ENCODE measurements at places on chromosomes 1 and 21.

DNA sequence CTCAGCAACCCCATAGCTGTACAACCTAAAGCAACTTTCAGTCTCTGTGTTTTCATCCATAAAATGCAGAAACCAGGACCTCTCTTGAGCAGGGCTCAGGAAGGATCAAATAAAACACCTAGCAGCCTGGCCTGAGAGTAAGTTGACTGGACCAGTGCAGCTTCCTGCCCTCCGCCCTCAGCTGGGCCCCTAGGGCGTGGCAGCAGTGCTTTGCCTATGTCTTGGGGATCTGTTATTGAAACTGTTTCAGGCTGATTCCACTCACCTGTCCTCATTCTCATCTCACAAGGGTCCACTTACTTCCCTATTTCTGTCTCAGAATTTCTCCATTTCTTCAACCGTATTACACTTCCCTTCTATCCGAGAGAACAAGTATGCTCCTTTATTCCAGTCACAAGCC, 17.3 kb downstream of the LRRC42 start:
- no peak for DNase-seq

GRCh38 chr1:220894025-220894923, 15.0 kb downstream of the HLX start:
- no peak for DNase-seq

- DNase-seq = peak; percentile 2
These were observed 41.2 kb upstream of the CFAP298 start for GRCh38 chr21:32653326-32653901.

DNA sequence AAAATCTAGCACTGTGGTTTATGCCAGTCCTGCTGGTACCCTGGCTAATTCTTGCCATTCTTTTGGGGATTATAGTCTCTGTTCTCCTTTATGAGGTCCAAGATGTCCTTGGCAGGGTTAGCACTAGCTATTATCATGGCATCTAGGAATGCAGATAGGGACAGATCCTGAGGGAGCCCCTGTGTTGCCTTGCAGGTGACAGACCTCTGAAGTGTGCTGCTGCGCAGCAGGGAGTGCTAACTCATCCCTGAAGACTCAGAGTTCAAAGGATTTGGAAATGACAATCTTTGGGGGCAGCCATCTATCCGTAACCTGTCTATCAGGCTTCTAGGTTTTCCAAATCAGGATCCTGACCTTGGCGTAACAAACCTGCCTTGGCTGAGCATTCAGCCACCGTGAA, 16.3 kb downstream of the ZFYVE9 start:
- no peak for DNase-seq

DNA sequence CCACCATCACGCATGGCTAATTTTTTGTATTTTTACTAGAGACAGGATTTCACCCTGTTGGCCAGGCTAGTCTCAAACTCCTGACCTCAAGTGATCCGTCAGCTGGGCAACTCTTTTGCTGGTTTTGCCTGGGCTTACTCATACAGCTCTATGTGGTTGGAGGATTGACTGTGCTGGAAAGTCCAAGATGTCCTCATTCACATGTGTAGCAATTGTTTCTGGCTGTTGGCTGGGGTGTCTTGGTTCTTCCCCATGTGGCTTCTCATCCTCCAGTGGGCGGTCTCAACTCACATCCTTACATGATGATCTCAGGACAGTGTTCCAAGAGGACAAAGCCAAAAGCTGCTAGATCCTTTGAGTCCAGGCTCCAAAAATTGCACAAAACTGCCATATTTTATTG, 53.3 kb downstream of the TEX35 start:
- peak; percentile 9 for DNase-seq

- DNase-seq = no peak
These were observed 899 bp downstream of the TOMM40L start for GRCh38 chr1:161226759-161227158.

DNA sequence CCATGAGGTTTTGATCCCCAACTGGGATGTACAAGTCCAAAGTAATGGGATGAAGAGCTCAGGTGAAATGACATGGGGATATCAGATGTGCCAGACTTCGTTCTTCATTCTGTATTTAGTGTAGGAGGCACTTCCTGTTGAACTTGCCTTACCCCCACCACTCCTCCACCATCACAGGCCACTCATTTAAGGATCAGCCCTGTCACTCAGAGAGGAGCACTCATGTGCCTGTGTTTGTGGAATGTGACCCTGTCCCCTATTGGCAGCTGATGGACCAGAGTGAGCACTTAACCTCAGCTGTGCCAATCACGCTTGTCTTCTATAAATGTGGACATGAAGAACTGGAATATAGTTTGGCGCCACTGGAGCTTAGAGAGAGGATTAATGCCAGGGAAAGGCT, 91.4 kb upstream of the CTTNBP2NL start:
- no peak for DNase-seq

DNA sequence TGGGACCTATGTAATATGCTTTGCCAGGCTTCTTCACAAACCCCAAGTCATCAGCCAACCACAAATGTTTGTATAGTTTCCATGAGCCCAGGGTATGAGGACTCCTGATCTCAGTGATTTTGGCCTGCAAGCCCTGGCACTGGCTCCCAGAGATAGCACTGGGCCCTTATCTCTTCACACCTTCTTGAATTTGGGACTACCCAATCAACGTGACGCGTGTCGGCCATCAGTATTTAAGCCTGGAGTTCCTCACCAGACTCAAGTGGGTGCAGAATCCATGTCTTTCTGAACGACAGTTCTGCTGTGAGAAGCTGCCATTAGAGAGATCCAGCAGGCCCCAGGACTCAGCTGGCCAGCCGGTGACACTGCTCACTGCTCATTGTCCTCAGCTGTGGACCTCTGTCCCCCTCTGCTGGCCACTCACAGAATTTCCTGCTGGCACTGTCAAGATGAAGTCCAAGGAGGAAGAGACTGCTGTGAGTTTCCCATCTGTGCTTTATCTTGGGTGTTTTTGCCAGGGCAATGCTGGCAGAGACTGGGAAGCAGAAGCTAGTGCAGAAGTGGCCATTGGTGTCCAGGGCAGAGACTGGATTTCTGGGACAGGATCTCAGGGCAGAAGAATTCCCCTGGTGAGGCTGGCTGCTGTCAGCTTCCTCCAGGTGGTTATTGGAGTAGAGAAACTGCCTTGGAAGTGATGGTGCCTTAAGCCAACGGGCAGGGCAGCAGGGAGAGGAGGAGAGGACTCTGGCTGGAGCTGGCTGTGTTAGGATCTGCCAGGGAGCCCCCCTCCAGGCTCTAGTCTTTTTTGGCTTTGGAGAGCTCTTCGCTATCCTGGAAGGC, 28.4 kb downstream of the TMCC2 start:
- DNase-seq = peak; percentile 81

- DNase-seq = peak; percentile 33
These were observed 22.7 kb downstream of the KRTAP10-1 start for GRCh38 chr21:44517175-44517899.

- DNase-seq = no peak
These were observed 15.1 kb upstream of the MPL start for GRCh38 chr1:43322506-43322905.

GRCh38 chr1:41709331-41709730, 209.4 kb downstream of the HIVEP3 start:
- DNase-seq = no peak

GRCh38 chr21:34890724-34891612, 158.1 kb downstream of the RUNX1 start:
- DNase-seq = peak; percentile 5

GRCh38 chr1:111973150-111973790, 16.2 kb downstream of the KCND3 start:
- no peak for DNase-seq

GRCh38 chr1:28927266-28927647, 12.9 kb downstream of the EPB41 start:
- DNase-seq = no peak

DNA sequence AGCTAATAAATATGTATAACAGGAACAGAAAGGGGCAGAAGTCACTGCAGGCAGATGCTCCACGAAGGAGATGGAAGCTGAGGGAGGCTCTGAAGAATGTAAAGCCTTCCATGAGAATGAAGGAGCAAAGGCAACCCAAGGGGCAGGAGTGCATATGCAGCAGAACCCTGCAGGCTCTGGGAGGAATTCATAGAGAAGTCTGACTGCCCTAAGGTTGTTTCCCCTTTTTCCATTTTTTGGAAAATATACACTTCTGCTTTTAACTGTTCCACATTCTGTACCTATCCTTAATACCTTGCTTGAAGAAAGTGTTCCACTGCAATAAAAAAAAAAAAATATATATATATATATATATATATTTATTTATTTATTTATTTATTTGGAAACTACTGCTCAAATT, 69.6 kb downstream of the CD34 start:
- DNase-seq = no peak

DNA sequence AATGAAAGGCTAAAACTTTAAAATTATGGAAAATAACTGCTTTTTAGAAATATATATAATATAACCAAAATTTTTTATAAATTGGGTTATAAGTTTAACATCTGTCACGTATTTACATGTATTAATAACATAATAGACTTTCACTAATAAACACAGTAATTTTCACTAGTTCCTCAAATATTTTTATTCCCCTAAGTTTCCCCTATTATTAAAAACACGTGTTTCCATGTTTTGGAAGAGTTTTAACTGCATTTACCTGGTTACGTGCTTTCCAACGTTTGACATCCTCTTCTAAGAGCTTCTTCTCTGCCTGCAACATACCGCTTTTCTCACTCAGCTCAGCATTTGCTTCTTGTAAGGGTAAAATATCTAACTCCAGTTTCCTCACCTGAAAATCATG, 34.3 kb downstream of the TPR start:
- no peak for DNase-seq

GRCh38 chr1:85109475-85109874, 61.2 kb upstream of the MCOLN3 start:
- peak; percentile 23 for DNase-seq

All from activated naive CD8-positive, alpha-beta T cell treated with anti-CD3 and anti-CD28 coated beads for 36 hours (primary cell).